ENCODE measurements at places on chromosomes 3 and 15.
A peak's percentile ranks its signal among the peaks of the same experiment; 100 is the strongest.

GRCh38 chr3:152403632-152404066, 134.9 kb downstream of the MBNL1 start:
- no peak for DNase-seq

DNA sequence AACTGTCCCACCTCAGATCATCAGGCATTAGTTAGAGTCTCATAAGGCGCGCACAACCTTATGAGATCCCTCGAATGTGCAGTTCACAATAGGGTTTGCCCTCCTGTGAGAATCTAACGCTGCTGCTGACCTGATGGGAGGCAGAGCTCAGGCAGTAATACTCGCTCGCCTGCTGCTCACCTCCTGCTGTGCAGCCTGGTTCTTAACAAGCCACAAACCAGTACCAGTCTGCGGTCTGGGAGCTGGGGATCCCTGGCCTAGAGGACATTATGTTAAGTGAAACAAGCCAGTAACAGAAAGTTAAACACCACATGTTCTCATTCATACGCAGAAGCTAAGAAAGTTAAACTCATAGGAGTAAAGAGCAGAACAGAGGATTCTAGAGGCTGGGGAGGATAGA, 47.0 kb downstream of the MAP3K13 start:
- DNase-seq, result no peak

DNA sequence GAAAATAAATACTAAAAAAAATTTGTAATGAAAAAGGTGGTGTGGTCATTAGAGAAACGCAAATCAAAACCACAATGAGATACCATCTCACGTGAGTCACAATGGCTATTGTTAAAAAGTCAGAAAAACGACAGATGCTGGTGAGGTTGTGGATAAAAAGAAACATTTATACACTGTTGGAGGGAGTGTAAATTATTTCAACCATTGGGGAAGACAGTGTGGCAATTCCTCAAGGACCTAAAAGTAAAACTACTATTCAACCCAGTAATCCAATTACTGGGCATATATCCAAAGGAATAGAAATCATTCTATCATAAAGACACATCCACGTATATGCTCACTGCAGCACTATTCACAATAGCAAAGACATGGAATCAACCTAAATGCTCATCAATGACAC, 120.3 kb downstream of the MYO9A start:
- DNase-seq, result no peak

DNA sequence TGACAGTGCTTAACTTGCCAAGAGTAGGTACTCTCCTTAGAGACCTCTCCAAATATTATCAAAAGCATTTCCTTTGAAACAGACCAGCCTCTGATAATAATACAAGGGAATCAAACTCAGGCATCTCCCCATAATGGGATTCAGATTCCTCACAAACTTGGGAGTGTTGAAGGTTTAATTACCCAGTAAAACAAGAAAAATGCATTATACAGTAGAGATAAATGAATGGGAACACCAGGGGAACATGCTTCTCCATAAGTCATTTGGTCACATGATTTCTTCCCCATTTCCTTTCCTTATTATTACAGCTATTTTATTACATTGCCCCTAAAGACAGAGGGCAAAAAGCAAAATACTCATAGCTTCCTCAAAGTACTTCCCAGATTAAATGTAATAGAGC, 325.0 kb upstream of the CDIN1 start:
- DNase-seq, result no peak

DNA sequence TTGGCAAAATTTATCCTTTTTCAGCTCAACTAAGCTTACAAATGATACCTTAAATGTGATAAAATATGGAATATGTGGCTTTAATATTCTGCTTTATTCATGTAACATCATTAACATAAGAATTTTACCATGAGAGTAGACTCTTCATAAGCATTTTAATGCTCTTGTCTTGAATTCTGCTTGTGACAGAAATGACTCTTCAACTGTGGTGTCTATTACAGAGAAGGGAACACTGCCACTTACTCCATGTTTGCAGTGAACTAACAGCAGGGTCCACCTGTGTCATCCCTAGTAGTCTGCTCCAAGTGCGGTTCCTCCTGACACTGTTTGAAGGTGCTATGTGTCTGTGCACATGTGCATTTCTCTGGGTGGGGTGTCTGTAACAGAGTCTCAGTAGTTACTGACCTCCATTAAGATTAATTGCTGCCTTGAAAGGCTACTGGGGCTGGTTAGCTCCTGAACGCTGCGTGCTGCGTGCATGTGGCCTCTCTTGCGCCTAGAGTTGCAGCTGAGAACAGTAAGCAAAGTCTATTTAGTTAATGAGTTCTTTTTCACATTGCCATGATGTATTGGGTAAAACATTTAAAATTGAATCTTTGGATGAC, 8.3 kb downstream of the LSM3 start:
- DNase-seq, result no peak

DNA sequence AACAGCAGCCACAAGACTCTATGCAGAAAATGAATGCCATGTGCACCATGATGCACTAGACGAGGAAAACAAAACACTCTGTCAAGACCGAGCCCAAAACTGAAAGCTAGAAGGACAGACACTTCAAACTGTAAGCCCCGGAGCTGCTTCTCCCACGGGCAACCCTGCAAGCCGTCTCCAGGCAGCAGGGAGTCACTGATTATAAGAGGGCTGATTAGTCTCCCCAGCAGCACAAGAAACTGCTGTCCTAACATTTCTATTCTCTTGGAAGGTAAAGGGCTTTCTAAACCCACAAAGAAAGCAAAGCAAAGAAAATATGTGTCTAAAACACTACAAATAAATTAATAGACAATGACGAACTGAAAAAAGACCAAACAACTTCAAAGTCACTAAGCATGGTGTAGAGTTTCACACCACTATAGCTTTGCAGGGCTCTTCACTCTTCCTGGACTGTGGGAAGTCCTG, 15.5 kb downstream of the TBC1D2B start:
- DNase-seq, result peak; percentile 51

DNA sequence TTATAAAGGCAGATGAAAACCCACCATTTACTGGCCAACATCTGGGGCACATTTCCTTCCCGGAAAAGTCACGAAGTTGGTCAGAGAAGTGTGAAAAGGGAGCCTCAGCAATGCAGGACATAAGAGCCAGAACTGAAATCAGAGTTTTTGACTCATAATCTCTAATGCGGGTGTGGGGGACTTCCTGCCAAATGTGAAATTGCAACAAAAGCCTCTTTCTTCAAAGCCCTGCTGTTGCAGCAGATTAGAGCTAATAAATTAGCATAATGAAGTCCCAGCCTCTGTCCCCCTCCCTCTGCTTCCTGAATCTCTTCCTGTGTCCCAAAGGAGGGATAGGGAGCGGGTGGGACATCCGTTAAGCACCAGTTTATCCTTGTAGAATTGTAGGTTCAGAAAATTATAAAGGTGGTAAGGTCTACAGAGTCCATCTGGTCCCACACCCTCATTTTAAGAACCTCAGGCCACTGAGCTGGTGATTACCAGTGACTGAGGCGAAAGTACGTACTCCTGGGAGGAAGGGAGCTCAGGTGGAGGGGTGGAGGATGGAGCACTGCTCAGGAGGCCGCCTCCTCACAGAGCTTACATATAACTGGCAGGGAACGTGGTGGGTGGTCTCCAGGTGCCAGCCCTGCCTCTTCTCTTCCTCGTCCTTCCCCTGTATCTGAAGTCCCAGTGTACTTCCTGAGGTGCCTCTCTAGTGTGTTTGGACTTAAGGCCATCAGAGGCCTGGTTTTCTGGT, 35.0 kb downstream of the ST6GAL1 start:
- no peak for DNase-seq

GRCh38 chr3:190983875-190984274, 121.4 kb upstream of the GMNC start:
- DNase-seq, result no peak

GRCh38 chr15:83692746-83693581, 39.0 kb downstream of the ADAMTSL3 start:
- DNase-seq, result no peak

DNA sequence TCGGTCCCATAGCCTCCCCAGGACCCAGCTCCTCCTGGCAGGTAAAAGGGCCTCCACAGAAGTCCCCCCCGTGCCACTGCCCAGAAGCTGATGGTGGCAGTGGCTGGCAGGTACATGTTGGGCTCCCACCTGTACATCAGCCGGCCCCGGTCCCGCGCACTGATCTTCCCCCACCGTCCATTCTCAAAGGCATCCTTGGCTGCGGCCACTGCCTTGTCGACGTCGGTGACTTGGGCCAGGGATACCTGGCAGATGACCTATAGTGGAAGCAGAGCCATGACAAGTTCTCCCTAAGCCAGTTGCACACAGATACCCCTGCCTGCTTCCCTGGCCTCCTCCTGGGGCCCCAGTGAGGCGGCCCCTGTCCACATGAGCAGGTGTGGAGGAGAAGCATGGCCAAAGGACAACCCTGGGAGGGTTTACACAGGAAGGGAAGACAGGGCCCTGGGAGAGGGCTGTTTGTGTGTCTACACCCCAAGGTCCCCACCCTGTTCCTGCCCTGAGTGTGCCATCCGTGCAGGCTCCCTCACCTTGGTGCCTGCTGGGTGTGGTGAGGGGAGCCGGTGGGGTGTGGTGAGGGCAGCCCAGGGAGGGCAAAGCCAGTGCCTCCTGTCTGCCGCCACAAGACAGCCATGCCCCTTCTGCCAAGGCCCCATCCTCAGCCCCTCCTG, 44.8 kb downstream of the ALDH1L1 start:
- DNase-seq, result no peak

DNA sequence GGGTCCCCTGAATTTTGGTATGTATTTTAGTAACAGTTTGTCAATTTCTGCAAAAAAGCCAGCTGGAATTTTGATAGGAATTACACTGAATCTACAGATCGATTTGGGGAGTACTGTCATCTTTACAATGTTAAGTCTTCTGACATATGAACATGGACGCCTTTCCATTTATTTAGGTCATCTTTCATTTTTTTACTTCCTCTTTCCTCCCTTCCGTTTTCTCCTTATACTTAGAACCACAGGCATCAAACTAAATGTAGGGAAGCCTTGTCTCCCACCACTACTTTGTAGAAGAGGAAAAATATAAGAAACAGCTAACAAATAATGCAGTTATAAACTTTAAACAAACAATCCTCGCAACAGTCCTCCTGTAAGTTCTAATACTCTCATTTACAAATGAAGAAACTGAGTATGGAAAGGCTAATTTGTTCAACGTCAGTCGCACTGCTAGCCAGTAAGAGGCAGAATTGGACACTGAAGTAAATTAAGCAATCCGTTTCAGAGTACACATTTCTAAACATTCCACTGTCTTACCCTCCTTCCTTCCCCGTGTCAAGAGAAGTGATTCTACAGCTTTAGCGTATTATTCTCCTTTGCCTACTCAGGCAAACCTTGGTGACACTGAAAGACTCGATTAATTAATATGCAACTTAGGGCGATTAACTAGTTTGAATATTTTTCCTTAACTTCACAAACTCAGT, 25.6 kb downstream of the RHOA start:
- no peak for DNase-seq

- DNase-seq, result no peak
These were observed 234.7 kb upstream of the LYSMD4 start for GRCh38 chr15:99967841-99968371.

Data from immature natural killer cell (primary cell).